ENCODE measurements at places on chromosomes 1 and 21. TPM values are rescaled to one million over a fixed set of nuclear protein-coding genes. Genes with fewer than 3 reads are reported as not detected.

RAB7B gene
- 0.20 TPM for polyA plus RNA-seq

CLCA1 gene
- polyA plus RNA-seq, result not detected

LY9 gene
- polyA plus RNA-seq, result 0.21 TPM

ST6GALNAC5 gene
- polyA plus RNA-seq, result not detected

BMP8B gene
- 0.19 TPM for polyA plus RNA-seq

TRIM46 gene
- 0.07 TPM for polyA plus RNA-seq

PADI1 gene
- not detected for polyA plus RNA-seq

Data from liver (tissue), 10 donors.